ENCODE measurements at places on chromosomes 13 and 19.

DNA sequence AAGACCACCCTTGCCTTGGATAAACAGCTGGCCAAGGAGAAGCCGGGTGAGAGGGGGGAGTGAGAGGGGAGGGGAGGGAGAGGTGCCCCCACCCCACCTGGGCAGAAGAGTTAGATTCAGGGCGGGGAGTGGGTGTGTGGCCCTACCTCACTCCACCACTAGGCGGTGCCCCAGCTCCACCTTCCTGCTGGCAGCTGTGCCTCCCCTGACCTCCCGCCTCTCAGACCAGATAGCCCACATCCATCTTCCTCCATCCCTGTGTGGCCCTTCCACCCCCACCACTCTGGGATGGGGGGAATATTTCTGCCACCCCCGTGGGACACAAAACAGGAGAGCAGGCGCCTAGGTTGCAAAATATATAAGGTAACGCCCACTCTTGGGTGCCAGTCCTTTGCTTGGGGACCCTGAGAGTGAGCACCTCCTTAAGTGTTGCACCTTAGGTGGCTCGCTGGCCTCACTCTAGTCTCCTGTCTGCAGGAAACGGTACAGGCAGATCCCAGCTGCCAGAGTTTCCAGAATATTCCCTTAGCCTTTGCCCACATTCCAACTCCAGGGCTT, 13.8 kb upstream of the EHD2 start:
- no peak for DNase-seq

- DNase-seq = no peak
These were observed 3.6 kb upstream of the COMP start for GRCh38 chr19:18794692-18795091.

DNA sequence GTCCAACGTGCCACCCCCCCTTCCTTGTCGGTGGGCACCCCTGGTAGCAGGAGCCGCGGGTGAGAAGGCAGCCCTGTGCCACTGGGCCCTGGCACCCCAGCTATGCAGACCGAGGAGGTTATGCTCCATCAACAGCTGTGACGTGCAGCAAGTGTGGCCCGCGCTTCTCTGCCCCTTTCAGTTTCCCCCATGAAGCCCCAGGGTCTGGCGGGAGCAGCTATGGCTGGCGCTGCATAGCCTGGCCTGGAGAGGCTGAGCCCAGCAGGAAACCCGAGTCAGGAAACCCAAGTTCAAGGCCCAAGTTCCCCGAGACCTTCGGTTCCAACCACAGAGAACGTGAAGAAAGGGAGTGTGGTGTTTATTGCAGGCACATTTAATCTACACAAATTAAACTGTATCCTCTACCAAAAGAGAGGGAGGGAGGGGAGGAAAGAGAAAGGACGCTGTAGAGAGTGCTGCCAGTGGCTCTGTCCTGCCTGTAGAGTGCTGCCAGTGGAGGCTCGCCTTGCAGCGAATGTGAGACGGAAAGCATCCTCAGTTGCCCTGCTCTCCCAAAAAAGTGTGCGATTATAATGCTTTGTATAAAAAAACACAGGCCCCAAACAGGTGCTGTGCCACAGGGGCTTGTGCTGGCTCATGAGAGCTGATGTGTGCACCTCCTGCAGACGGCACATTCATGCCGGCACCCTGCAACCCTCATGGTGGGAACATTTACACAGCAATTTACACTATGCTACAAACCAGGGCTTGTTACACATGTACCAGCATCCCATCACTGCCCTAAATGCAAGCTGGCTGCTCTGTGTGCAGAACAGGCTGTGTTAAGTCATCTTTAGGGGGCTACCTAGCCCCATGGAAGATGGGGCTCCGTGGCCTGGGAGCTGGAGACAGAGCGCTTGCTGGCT, 16.3 kb downstream of the POP4 start:
- DNase-seq = no peak

GRCh38 chr13:112916296-112916695, 52.7 kb upstream of the MCF2L start:
- no peak for DNase-seq

- no peak for DNase-seq
These were observed 55.0 kb downstream of the GGACT start for GRCh38 chr13:100533588-100534041.

- no peak for DNase-seq
These were observed 23.5 kb downstream of the ZNF180 start for GRCh38 chr19:44476559-44477408.

DNA sequence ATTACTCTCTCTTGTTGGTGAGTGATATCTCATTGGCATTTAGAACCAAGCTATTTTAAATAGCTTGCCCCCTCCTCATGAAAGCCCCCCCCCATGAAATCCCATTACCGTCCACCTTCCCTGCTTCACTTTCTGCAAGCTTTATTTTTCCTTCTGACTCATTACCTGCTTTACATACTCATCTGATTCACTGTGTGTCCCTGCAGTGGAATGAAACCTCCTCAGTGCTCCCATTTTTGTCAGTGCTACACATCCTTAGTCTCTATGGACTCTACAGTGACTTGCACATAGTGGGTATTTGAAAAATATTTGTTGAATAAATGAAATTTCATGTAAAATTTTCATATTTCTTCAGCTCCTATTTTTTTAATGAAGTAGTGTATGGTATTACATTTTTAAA, 62.3 kb downstream of the DOCK9 start:
- no peak for DNase-seq

GRCh38 chr19:7989071-7989575, 16.3 kb downstream of the ELAVL1 start:
- no peak for DNase-seq

DNA sequence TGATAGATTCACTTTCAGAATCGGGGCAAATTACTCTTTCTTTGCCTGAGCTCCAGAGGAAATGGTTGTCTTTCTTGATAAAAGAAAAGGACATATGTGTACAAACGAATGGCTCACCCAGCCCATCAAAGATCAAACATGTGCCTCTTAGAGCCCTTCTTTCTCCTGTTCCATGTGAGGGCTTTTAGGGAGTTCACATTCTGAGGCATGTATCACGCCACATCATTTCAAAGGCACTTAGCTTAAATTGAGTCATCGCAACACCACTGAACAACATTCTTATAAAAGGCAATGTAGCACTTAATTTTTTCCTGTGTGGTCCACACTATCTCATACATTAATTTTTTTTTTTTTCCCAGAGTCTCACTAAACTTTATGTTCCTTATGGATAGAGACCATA, 521.0 kb downstream of the SUCLA2 start:
- DNase-seq = no peak

DNA sequence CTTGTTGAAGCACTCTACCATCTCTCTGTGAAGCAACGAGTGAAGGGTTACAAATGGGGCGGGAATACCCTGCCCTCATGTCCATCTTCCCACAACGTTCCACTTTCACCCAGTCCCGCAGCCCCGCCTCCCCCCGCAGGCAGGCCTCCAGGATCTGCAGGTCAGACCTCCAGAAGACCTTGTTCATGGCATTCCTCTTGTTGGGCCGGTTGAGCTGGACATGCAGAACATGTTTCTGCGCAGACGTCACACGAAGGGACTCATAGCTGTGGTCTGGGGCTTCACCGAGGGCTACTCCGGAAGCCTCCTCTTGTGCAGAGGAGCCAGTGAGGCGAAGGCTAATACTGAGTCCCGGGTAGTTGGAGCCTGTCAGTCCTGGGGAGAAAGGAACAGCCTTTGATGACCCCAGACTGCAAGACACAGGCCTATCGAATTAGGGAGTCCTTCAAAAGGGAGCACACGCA, 420 bp downstream of the ECH1 start:
- DNase-seq = peak; percentile 34

- no peak for DNase-seq
These were observed 222.0 kb downstream of the ZNF536 start for GRCh38 chr19:30593975-30594745.

- DNase-seq = no peak
These were observed 58.2 kb downstream of the EFNB2 start for GRCh38 chr13:106477303-106477702.

DNA sequence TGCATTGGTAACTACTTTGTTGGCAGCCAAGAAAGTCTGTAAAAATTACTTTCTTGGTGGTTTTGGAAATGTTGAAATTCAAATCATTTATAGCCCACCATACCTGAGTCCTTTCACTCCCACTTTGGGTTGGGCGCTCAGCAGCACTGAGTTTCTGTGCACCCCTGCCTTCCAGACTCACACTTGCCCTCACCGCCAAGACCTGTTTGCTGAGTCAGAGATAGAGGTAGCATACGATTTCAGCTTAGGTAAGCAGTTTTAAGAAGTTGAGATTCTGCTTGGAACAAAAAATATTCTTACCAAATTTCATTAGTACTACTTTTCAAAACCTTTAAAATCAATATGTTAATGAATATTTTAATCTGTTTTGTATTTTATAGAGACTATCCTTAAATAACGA, 12.6 kb downstream of the MPHOSPH8 start:
- no peak for DNase-seq

DNA sequence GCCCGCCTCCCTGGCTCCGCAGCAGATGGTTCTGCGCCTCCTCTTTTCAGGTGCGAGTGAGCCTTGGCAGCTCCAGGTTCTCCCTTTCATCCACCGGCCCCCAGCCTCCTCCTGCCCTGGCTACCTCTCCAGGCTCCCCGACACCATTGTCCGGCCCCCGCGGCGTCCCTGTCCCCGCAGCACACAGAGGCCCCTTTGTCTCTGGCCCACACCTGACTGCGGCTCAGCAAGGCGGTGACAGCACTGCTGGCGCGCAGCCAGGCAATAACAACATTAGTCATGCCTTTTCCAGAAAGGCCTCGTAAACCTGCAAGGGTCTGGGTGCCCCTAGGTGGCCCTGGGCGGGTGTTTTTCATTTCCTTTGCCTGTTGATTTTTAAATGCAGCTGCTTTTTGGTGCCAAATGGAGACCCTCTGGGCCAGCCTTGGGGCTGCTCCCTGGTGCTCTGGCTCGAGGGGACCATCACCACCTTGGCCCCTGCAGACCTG, 73.2 kb upstream of the MEDAG start:
- DNase-seq = no peak
